Thyroid gland (tissue), 4 donors: ENCODE measurements at places on chromosomes 6 and 20. TPM values are rescaled to one million over a fixed set of nuclear protein-coding genes. Genes with fewer than 3 reads are reported as not detected.
A peak's percentile ranks its signal among the peaks of the same experiment; 100 is the strongest.

Gene KHDC1L
- not detected for total RNA-seq

Gene BPIFA1
- total RNA-seq, result not detected

Gene RRAGD
- total RNA-seq, result 73.0 TPM

Gene FAM162B
- 17.2 TPM for total RNA-seq

DNA sequence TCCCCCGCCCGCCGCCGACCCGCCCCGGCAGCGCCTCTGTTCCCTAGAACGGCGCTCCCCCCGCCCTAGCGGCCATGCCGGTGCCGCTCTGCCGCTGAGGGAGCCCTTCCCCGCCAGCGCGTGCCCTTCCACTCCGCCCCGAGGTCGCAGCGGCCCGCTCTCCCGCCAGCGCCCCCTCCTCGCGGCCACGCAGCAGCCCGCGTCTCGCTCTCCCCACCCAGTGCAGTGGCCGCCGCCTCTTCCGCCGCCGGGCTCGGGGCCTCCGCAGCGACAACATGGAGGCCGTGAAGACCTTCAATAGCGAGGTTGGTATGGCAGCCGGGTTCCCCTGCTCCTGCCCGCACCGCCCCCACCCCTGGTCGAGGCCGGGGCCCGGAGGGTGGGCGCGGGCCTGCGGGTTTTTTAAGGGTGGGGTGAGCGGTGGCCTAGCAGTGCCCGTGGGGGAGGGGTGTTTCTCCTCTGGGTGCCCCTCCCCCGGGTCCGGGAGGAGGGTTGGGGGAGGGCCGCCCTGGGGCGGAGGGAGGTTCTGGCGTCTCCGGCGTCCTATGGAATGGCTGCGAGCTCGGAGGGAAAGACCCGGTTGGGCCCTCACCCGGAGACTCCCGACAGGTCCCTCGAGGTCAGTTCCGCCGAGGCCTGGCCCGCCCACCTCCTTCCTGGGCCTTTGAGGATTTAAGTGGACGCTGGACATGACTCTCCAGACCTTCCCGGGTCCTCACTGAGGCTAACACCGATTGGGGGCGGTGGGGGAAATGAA is 588 bp downstream of the SCAF8 start:
- H3K27ac ChIP-seq, result peak overlapping the region; percentile 100
- H3K27me3 ChIP-seq, result no peaks in the 10 kb centered on the region
- H3K36me3 ChIP-seq, result no peaks in the 10 kb centered on the region
- peaks cover 32% of the 10 kb centered on the region for H3K4me1 ChIP-seq
- peak; percentile 98 for DNase-seq
- peak overlapping the region; percentile 89 for H3K4me3 ChIP-seq

- H3K36me3 ChIP-seq, result no peaks in the 10 kb centered on the region
- peaks cover 6% of the 10 kb centered on the region for H3K4me1 ChIP-seq
- no peak for DNase-seq
- H3K4me3 ChIP-seq, result no peak overlapping the region
- H3K27ac ChIP-seq, result no peak overlapping the region
- no peaks in the 10 kb centered on the region for H3K27me3 ChIP-seq
Measured at GRCh38 chr6:19301980-19302379, 535.2 kb upstream of the ID4 start.

GRCh38 chr20:7359739-7360138 is 580.5 kb downstream of the HAO1 start:
- H3K36me3 ChIP-seq, result no peaks in the 10 kb centered on the region
- H3K4me3 ChIP-seq, result no peak overlapping the region
- H3K4me1 ChIP-seq, result no peaks in the 10 kb centered on the region
- DNase-seq, result no peak
- H3K27ac ChIP-seq, result no peak overlapping the region
- H3K27me3 ChIP-seq, result no peaks in the 10 kb centered on the region

GRCh38 chr6:31397901-31398525 is 5.4 kb upstream of the MICA start:
- peaks cover 5% of the 10 kb centered on the region for H3K36me3 ChIP-seq
- H3K4me3 ChIP-seq, result no peak overlapping the region
- H3K4me1 ChIP-seq, result peaks cover 18% of the 10 kb centered on the region
- H3K27me3 ChIP-seq, result no peaks in the 10 kb centered on the region

DNA sequence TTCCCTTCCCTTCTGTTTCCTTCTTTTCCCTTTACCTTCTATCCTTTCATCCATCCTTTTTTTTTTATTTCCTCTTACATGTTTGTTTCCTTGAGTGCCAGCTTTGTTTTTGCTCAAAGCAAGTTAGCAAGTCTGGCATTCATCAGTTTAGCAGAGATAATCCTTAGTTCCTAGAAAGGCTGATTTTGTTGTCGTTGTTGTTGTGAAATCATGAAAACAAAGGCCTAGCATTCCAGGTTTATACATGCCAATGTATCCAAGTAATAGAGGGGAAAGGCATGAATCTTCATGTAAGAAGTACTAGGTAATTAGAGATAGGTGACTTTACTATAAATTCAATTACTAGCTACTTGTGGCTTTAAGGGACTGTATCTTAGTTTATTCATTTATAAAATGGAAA is 45.9 kb downstream of the TFAP2B start:
- H3K27me3 ChIP-seq, result no peaks in the 10 kb centered on the region
- H3K4me3 ChIP-seq, result no peak overlapping the region
- no peaks in the 10 kb centered on the region for H3K36me3 ChIP-seq
- no peaks in the 10 kb centered on the region for H3K4me1 ChIP-seq
- H3K27ac ChIP-seq, result no peak overlapping the region

GRCh38 chr6:135046912-135047311 is 7.7 kb downstream of the HBS1L start:
- H3K27ac ChIP-seq, result no peak overlapping the region
- H3K4me1 ChIP-seq, result peaks cover 11% of the 10 kb centered on the region
- H3K27me3 ChIP-seq, result no peaks in the 10 kb centered on the region
- H3K36me3 ChIP-seq, result no peaks in the 10 kb centered on the region

GRCh38 chr20:219290-220115 is 7.6 kb upstream of the DEFB129 start:
- no peak overlapping the region for H3K4me3 ChIP-seq
- no peaks in the 10 kb centered on the region for H3K4me1 ChIP-seq
- H3K27me3 ChIP-seq, result no peaks in the 10 kb centered on the region
- H3K27ac ChIP-seq, result no peak overlapping the region
- DNase-seq, result peak; percentile 7

GRCh38 chr6:11989386-11989785 is 22.7 kb upstream of the HIVEP1 start:
- no peak for DNase-seq
- H3K27me3 ChIP-seq, result no peaks in the 10 kb centered on the region
- H3K36me3 ChIP-seq, result no peaks in the 10 kb centered on the region
- no peaks in the 10 kb centered on the region for H3K4me1 ChIP-seq

DNA sequence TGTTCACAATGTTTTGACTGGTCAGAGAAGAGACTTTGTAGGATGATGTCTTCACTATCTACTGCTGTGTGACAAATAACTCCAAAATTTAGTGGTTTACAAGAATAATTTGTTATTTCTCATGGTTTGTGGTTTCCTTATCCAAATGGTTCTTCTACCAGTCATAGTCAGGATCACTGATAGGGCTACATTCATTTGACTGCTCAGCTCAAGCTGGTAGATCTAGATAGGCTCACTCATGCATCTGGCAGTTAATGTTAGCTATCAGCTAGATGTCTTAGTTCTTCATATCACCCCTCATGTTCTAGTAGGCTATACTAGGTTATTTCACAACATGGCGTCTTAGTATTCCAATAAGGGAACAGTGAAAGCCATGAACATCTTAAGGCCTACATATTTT is 131.0 kb downstream of the ID4 start:
- no peaks in the 10 kb centered on the region for H3K4me1 ChIP-seq
- H3K4me3 ChIP-seq, result no peak overlapping the region
- H3K27me3 ChIP-seq, result no peaks in the 10 kb centered on the region
- no peaks in the 10 kb centered on the region for H3K36me3 ChIP-seq
- no peak for DNase-seq
- no peak overlapping the region for H3K27ac ChIP-seq

DNA sequence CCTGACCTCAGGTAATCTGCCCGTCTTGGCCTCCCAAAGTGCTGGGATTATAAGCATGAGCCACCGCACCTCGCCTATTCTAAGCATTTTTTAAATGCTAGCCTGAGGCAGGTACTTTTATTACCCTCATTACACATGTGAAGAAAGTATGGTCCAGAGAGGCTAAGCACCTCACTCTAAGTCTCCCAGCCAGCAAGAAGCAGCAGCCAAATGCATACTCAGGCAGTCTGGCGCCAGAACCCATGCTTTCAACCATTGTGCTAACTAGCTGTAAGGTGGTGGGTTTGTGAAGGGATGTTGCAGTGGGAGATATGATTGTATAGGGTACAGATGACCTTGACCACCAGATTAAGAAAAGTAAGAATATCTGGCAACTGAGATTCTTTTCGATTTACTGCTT is 26.1 kb upstream of the RIPOR2 start:
- H3K27ac ChIP-seq, result no peak overlapping the region
- H3K4me1 ChIP-seq, result no peaks in the 10 kb centered on the region
- no peak for DNase-seq
- no peaks in the 10 kb centered on the region for H3K27me3 ChIP-seq
- H3K4me3 ChIP-seq, result no peak overlapping the region

GRCh38 chr6:111441678-111442243 is 41.3 kb downstream of the REV3L start:
- no peak for DNase-seq
- no peak overlapping the region for H3K27ac ChIP-seq
- H3K27me3 ChIP-seq, result no peaks in the 10 kb centered on the region
- H3K36me3 ChIP-seq, result no peaks in the 10 kb centered on the region
- no peaks in the 10 kb centered on the region for H3K4me1 ChIP-seq
- H3K4me3 ChIP-seq, result no peak overlapping the region

DNA sequence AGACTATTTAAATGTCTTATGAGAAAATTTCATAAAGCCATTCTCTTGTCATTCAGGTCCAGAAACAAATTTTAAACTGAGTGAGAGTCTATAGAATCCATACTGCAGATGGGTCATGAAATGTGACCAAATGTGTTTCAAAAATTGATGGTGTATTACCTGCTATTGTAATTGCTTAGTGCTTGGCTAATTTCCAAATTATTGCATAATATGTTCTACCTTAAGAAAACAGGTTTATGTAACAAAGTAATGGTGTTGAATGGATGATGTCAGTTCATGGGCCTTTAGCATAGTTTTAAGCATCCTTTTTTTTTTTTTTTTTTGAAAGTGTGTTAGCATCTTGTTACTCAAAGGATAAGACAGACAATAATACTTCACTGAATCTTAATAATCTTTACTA is 5.0 kb downstream of the MARCKS start:
- DNase-seq, result no peak
- H3K4me1 ChIP-seq, result no peaks in the 10 kb centered on the region
- no peak overlapping the region for H3K27ac ChIP-seq

GRCh38 chr20:17504066-17504897 is 26.9 kb downstream of the BFSP1 start:
- H3K4me3 ChIP-seq, result no peak overlapping the region
- no peaks in the 10 kb centered on the region for H3K27me3 ChIP-seq
- H3K4me1 ChIP-seq, result peaks cover 10% of the 10 kb centered on the region
- no peaks in the 10 kb centered on the region for H3K36me3 ChIP-seq

- no peaks in the 10 kb centered on the region for H3K27me3 ChIP-seq
- no peak for DNase-seq
- no peaks in the 10 kb centered on the region for H3K36me3 ChIP-seq
- no peak overlapping the region for H3K27ac ChIP-seq
- no peak overlapping the region for H3K4me3 ChIP-seq
Measured at GRCh38 chr6:1915226-1915625, 305.5 kb downstream of the FOXC1 start.

DNA sequence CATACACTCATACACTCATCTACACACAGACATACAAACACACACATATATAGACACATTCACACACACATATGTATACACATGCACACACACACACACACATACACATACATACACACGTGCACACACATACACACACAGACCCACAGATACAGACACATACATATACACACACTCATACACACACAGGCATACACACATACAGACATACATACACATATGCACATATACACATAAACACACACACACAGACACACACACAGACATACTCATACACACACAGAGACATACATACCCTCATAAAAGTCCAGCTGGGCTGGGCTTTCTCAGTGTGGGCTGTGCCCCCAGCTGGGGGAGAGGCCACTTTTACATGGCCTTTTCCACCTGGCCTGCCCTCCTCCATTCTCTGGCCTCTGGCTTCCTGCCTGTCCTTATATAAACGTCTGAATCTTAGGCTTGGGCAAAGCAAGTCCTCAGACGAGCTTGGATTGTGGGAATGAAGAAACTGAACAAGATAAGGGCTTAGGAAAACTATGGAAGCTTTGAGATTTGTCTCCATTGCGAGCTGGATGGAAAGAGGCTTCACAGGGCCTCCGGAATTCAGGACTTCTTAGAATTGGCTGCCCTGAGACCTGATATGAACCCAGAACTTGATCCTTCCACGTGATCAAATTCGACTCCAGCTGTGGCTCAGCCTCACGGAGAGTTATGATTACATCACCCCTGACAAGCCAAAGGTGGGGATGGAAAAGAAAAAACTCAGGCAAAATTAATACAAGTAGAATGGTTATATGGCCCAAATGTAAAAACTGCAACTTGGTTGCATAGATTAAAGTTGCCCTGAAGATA is 22.5 kb upstream of the CST3 start:
- H3K4me1 ChIP-seq, result no peaks in the 10 kb centered on the region
- DNase-seq, result no peak
- H3K36me3 ChIP-seq, result no peaks in the 10 kb centered on the region
- H3K4me3 ChIP-seq, result no peak overlapping the region
- no peak overlapping the region for H3K27ac ChIP-seq
- H3K27me3 ChIP-seq, result no peaks in the 10 kb centered on the region

DNA sequence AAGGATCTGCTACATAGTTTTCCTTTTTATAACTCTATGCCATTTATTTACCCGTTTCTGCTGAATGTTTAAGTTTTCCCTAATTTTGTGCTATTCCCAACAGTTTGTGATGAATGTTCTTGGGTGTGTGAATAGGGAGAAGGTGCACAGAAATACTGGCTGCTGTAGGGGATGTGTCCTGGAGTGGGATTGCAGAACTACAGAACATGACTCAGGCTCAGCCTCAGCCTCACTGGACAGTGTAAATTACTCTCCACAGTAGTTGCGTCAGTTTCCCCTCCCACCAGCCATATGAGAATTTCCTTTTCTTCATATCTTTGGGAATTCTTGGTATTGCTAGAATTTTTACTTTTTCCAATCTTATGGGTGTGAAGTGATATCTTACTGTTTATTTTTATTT is 57.0 kb downstream of the SLX4IP start:
- no peak overlapping the region for H3K4me3 ChIP-seq
- H3K27ac ChIP-seq, result no peak overlapping the region
- no peaks in the 10 kb centered on the region for H3K27me3 ChIP-seq
- H3K36me3 ChIP-seq, result no peaks in the 10 kb centered on the region

GRCh38 chr6:4910037-4910760 is 93.6 kb downstream of the RPP40 start:
- H3K36me3 ChIP-seq, result no peaks in the 10 kb centered on the region
- H3K27ac ChIP-seq, result no peak overlapping the region
- no peaks in the 10 kb centered on the region for H3K27me3 ChIP-seq
- no peak overlapping the region for H3K4me3 ChIP-seq
- peak; percentile 63 for DNase-seq

- no peaks in the 10 kb centered on the region for H3K36me3 ChIP-seq
- H3K4me1 ChIP-seq, result peaks cover 4% of the 10 kb centered on the region
- H3K27me3 ChIP-seq, result no peaks in the 10 kb centered on the region
- no peak overlapping the region for H3K27ac ChIP-seq
- DNase-seq, result no peak
Measured at GRCh38 chr6:53461696-53462095, 83.2 kb downstream of the GCLC start.
